ENCODE measurements at places on chromosomes 2 and 18.

DNA sequence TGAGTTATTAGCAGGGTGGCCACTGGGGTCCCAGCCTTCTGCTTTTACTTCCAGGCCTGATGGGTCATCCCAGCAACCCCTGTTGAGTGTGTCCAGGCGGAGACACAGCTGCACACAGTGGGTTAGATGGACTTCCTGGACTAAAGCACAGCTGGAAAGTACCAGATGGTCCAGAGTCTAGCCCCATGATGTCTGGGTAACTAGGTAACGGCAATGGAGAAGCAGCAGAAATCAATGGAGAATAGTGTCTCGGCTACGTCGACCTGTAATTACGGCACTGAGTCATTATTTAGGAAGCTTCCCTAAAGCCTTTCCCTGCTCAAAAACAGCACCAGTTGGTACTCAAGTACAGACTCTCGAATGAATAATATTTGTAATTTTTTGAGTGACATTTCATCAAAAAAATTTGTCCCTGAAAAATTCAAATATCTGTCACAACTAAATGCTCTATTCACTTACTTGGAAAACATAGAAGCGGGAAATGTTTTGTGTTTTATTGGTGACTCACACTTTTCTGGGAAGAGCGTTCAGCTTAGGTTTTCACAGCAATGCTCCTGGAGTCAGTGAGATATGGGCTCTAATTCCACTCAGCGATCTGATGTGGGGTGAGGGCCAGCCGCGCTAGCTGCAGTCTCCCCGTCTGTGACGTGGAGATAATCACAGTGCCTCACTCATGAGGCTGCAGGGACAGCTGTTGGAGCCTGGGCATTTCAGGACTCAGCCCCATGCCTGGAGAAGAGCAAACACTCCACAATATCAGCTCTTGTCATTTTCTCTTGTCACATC, 16.2 kb upstream of the ARL4C start:
- DNase-seq = no peak

- DNase-seq = no peak
Observed at GRCh38 chr2:202700075-202700901, 65.5 kb downstream of the FAM117B start.

GRCh38 chr2:67571785-67572718, 174.9 kb downstream of the ETAA1 start:
- DNase-seq = no peak

DNA sequence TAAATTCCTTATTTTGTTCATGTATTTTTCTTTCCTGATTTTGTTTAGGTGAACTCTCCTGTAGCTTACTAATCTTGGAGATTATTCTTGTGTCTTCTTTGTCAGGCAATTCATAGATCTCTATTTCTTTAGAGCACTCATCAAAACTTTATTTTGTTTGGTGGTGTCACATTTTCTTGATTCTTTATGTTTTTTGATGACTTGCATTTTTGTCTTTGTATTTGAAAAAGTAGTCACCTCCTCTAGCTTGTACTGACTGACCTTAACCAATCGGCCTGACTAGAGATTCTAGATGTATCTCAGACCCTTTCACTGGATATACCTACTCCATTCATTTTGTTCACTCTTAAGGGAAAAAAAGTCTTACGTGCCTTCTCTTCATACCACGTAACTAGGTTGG, 986.3 kb upstream of the LRRTM1 start:
- no peak for DNase-seq

- no peak for DNase-seq
Observed at GRCh38 chr2:174633623-174633930, 36.0 kb upstream of the WIPF1 start.

DNA sequence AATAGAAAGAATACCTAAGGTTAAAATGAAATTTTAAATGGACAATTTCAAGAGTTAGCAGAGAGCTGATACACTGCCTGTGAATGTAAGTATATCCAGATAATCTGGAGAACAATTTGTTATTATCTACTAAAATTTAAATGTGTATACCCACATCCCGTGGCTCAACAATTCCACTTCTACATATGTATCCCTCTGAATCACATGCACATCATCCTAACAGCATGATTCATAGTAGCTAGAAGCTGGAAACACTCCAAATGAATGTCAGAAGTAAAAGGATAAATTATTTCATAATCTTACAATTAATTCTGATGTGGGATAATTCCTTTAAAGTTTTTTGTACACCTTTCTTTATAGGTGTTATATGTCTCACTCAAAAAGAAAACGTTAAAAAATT, 87.9 kb downstream of the CNTNAP5 start:
- no peak for DNase-seq

All from stimulated activated CD8-positive, alpha-beta memory T cell treated with anti-CD3 and anti-CD28 coated beads, Interleukin-2, amount 100 ng/mL, for 48 hours (primary cell).